ENCODE measurements at places on chromosomes 7 and 10.

DNA sequence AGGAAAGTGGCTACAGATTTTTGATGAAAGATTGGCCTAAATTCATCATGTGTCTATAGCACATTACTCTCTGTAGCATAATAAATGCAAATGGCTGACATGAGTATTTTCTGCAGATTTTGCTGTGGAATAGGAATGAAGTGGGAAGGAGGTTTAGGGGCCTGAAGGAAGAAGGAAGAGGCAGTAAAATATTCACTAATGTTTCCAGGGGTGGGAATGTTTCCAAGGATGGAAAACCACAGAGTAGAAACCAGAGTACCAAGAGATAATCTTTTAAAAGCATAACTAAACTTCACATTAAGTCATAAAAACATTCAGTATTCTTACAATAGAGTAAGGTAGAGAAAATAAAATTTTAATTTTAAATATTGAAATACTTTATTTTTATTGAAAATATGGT, 267.8 kb downstream of the BICC1 start:
- no peaks in the 10 kb centered on the region for H3K36me3 ChIP-seq
- no peak for DNase-seq
- H3K4me1 ChIP-seq: peaks cover 2% of the 10 kb centered on the region
- no peak overlapping the region for H3K4me3 ChIP-seq
- H3K27me3 ChIP-seq: no peaks in the 10 kb centered on the region

GRCh38 chr10:5975641-5976473, 1.5 kb downstream of the IL15RA start:
- peaks cover 46% of the 10 kb centered on the region for H3K27me3 ChIP-seq
- DNase-seq: no peak
- peak overlapping the region; percentile 73 for H3K4me3 ChIP-seq
- no peak overlapping the region for H3K27ac ChIP-seq
- H3K4me1 ChIP-seq: peaks cover 10% of the 10 kb centered on the region
- peaks cover 3% of the 10 kb centered on the region for H3K36me3 ChIP-seq

- H3K36me3 ChIP-seq: no peaks in the 10 kb centered on the region
- no peak overlapping the region for H3K27ac ChIP-seq
- no peak for DNase-seq
- peaks cover 12% of the 10 kb centered on the region for H3K4me1 ChIP-seq
- peaks cover 26% of the 10 kb centered on the region for H3K27me3 ChIP-seq
Measured at GRCh38 chr10:111156754-111157153, 79.9 kb downstream of the ADRA2A start.

- no peak overlapping the region for H3K27ac ChIP-seq
- H3K4me3 ChIP-seq: no peak overlapping the region
- DNase-seq: no peak
- peaks cover 5% of the 10 kb centered on the region for H3K27me3 ChIP-seq
- H3K4me1 ChIP-seq: no peaks in the 10 kb centered on the region
- H3K36me3 ChIP-seq: no peaks in the 10 kb centered on the region
Measured at GRCh38 chr10:123355748-123356481, 201.7 kb downstream of the BUB3 start.

DNA sequence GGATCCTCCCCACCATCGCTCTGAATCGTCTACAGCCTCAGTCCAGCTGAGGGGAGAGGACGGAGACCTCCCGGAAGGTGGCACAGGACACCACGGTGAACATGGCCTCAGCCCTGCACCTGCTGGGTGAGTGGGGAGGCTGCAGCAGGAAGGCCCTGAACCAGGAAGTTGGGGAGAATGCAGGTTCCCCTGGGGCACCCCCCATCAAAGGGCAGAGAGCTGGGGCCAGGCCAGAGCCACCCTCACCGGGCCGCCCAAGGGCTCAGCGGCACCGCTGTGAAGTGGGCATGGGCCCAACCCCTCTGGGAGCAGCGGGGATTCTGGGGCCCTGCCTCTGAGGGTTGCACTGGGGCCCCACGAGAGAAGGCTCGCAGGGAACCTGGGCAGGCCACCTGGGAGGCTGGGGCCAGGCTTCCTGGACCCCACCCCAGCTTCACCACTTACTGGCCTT, 98.7 kb downstream of the MICALL2 start:
- no peak for DNase-seq
- peaks cover 12% of the 10 kb centered on the region for H3K27me3 ChIP-seq
- no peaks in the 10 kb centered on the region for H3K4me1 ChIP-seq
- H3K4me3 ChIP-seq: no peak overlapping the region
- no peak overlapping the region for H3K27ac ChIP-seq

- peaks cover 2% of the 10 kb centered on the region for H3K4me1 ChIP-seq
- no peak overlapping the region for H3K4me3 ChIP-seq
- no peak overlapping the region for H3K27ac ChIP-seq
Measured at GRCh38 chr10:124465003-124465776, 3.6 kb downstream of the LHPP start.

- no peak overlapping the region for H3K4me3 ChIP-seq
- no peak for DNase-seq
- H3K27ac ChIP-seq: no peak overlapping the region
- H3K36me3 ChIP-seq: peaks cover 2% of the 10 kb centered on the region
Measured at GRCh38 chr7:101998906-101999240, 181.4 kb downstream of the CUX1 start.

GRCh38 chr10:88473989-88474883, 108.9 kb downstream of the RNLS start:
- no peaks in the 10 kb centered on the region for H3K27me3 ChIP-seq
- DNase-seq: no peak
- no peaks in the 10 kb centered on the region for H3K36me3 ChIP-seq
- no peak overlapping the region for H3K27ac ChIP-seq
- peaks cover 8% of the 10 kb centered on the region for H3K4me1 ChIP-seq
- H3K4me3 ChIP-seq: no peak overlapping the region

GRCh38 chr7:3301449-3301731, 338 bp downstream of the SDK1 start:
- H3K27me3 ChIP-seq: peaks cover 10% of the 10 kb centered on the region
- no peak overlapping the region for H3K27ac ChIP-seq
- DNase-seq: no peak
- no peak overlapping the region for H3K4me3 ChIP-seq

DNA sequence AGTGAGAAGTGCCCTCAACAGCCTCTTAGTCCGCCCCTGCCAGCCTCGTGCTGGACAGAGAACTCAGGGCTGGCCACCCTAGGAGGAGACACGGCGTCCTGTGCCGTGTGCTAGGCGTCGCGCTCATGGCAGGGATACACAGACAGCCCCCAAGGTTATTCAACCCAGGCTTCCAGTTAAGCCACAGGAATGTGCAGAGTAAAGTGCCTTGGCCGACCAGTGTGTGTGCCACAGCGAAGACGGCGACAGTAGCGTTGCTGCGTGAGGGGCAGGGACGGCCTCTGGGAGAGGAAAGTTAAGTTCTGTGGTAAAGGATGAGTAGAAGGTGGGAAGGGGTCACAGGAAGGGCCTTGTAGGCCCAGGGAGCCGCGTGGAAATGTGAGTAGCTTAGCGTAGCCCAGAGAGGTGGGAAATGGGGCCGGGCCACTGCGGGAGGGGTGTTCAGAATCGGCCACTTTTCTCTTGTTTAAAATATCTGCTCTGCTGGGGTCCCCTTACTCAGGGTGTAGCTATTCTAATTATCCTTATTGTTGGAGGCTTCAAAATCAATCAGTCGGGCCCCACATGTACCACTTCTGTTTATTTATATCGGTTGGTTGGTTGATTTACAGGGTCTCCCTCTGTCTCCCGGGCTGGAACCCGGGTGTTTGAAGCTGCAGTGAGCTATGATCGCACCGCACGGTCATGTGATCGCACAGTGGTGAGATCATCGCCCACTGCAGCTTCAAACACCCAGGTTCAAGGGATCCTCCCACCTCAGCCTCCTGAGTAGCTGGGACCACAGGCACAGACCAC, 24.5 kb downstream of the TMEM120A start:
- no peaks in the 10 kb centered on the region for H3K27me3 ChIP-seq
- no peak for DNase-seq
- H3K4me3 ChIP-seq: no peak overlapping the region
- H3K27ac ChIP-seq: peak overlapping the region; percentile 77

DNA sequence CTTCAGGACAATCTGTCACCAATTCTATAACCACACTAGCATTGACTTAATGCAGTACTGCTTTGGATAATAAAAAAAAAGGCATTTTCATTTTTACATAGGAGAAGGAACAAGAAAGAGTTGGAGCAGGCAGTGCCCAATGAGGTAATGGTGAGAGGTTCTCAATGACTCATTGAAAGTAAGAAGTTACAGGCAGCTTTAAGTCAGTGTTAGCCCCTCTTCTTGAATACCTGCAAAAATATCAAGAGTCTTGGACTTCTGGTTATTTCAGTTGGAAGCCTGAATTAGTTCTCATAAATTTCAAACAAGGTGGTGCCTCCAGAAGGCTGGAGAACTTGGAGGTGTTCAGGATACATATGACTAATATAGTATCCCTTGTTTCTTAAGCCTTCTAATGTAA, 422.5 kb downstream of the HTR7 start:
- no peak overlapping the region for H3K4me3 ChIP-seq
- H3K36me3 ChIP-seq: no peaks in the 10 kb centered on the region
- H3K27ac ChIP-seq: no peak overlapping the region
- no peaks in the 10 kb centered on the region for H3K4me1 ChIP-seq

- H3K36me3 ChIP-seq: peaks cover 48% of the 10 kb centered on the region
- H3K4me1 ChIP-seq: peaks cover 36% of the 10 kb centered on the region
- no peak for DNase-seq
- H3K27me3 ChIP-seq: no peaks in the 10 kb centered on the region
- H3K27ac ChIP-seq: peak overlapping the region; percentile 99
- peak overlapping the region; percentile 91 for H3K4me3 ChIP-seq
Measured at GRCh38 chr10:3781468-3782145, 3.4 kb downstream of the KLF6 start.

DNA sequence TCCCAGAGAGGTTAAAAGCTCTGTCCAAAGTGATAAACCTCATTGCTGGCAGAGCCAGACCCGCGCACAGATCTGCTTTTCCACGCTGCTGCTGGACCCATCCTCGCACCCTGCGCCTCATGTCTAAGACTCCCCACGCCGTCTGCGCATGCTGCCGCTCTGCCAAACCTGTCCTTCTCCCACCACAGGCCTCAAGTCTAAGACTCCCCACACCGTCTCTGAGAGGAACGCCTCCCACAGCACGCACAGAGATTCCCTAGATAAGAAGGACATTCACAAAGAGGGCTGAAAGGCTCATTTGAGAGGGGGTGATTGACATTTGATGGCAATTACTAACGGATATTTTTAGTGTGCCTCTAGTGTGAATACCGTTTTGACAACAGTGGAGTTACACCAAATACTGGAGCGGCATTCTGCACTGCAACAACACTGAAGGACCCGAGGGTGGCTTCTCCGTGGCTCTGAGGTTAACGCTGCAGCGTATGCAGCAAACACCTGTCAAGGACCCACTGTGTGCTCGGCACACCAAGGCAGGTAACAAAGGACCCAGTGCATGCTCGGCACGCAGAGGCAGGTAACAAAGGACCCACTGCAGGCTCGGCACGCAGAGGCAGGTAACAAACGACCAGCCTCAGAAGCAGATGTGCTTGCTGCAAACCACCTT, 231.4 kb downstream of the DNAJB6 start:
- peaks cover 6% of the 10 kb centered on the region for H3K27me3 ChIP-seq
- H3K4me3 ChIP-seq: peak overlapping the region; percentile 74
- no peaks in the 10 kb centered on the region for H3K36me3 ChIP-seq

- no peak for DNase-seq
- H3K27me3 ChIP-seq: peaks cover 20% of the 10 kb centered on the region
- peaks cover 10% of the 10 kb centered on the region for H3K36me3 ChIP-seq
Measured at GRCh38 chr7:127390817-127391590, 1.5 kb downstream of the ZNF800 start.

DNA sequence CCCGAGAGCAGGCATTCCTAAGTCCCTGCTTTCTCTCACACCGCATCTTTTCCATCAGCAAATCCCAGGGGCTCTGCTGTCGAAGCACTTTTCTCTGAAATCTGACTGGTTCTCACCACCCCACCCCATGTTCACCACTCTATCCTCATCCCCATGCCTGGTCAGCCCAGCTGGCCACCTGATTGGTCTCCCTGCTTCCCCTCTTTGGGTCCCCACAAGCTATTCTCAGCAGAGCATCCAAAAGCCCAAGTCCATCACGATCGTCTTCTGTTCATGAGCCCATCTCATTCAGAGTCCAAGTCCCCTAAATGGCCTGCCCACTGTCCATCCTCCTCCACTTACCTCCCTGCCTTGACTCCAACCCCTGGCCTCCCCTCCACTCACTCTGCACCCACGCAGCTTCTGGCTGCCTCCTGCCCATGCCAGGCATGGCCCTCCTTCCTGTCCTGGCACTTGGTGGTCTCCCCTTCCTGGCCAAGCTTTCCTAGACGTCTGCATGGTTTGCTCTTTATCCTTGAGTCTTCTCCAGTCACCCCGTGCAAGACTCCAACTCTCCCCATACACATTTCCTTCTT, 1.6 kb upstream of the PPP2R2D start:
- no peak overlapping the region for H3K27ac ChIP-seq
- H3K4me3 ChIP-seq: no peak overlapping the region
- peaks cover 2% of the 10 kb centered on the region for H3K36me3 ChIP-seq
- peaks cover 16% of the 10 kb centered on the region for H3K4me1 ChIP-seq

DNA sequence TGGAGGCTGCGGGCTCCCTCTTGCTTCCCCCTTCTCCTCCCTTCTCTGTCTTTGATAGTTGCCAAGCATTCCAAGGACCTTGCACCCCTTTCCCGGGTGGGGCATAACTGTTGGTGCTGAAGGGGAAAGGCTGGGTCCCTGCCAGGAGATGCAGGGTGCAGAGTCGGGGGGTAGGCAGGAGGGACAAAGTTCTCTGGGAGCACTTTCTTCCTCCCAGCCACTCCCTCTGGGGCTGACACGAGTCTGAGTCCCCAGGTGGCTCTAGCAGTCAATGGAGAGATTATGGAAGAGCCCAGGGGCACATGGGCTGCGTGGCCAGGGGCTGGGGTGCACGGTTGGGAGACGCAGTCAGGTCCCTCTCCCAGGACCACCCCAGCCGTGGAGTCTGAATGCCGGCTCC, 2.1 kb downstream of the CLDN15 start:
- peaks cover 7% of the 10 kb centered on the region for H3K36me3 ChIP-seq
- H3K4me3 ChIP-seq: no peak overlapping the region
- no peaks in the 10 kb centered on the region for H3K27me3 ChIP-seq
- peaks cover 31% of the 10 kb centered on the region for H3K4me1 ChIP-seq
- H3K27ac ChIP-seq: no peak overlapping the region

DNA sequence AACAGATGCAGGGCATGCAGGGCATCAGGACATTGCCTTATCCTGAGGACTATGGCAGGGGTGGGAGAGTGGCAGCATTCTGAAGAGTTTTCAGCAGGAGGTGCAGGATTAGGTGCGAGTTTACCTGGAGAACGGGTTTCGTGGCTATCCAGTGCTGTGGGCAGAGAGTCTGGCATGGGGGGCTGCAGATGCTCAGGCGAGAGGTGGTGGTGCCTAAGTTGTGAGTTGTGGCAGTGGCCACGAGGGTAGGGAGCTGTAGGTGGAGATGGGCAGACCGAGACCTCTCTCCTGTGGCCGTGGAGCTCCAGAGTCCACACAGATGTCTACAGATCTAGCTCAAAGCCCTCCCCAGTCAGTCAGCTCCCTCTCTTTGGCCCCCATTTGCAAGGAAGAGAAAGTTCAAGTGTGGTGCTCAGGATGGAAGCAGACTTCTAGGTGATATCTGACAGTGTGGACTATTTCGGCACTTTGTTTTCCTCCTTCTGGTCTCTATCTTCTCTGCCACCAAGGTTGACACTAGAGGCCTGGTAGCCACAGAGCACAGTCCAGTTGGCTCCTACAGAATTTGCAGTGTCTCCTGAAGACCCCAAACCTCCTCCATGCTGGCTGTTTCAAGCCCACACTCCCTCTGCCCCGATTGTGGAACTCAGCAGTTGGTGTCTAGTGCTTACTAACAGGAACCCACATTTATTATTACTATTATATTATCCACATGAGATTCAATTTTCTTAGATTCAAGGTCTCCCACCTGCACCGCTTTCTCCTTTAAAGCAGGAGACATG, 955.7 kb upstream of the ZNF722 start:
- peaks cover 11% of the 10 kb centered on the region for H3K36me3 ChIP-seq
- no peak overlapping the region for H3K4me3 ChIP-seq
- H3K27me3 ChIP-seq: no peaks in the 10 kb centered on the region
- no peaks in the 10 kb centered on the region for H3K4me1 ChIP-seq
- H3K27ac ChIP-seq: no peak overlapping the region

All from progenitor cell of endocrine pancreas (in vitro differentiated cells).